Stimulated activated CD4-positive, alpha-beta T cell treated with anti-CD3 and anti-CD28 coated beads, Interleukin-4, amount 100 ng/mL, for 1 hour (primary cell): ENCODE measurements at places on chromosomes 3 and 15.

DNA sequence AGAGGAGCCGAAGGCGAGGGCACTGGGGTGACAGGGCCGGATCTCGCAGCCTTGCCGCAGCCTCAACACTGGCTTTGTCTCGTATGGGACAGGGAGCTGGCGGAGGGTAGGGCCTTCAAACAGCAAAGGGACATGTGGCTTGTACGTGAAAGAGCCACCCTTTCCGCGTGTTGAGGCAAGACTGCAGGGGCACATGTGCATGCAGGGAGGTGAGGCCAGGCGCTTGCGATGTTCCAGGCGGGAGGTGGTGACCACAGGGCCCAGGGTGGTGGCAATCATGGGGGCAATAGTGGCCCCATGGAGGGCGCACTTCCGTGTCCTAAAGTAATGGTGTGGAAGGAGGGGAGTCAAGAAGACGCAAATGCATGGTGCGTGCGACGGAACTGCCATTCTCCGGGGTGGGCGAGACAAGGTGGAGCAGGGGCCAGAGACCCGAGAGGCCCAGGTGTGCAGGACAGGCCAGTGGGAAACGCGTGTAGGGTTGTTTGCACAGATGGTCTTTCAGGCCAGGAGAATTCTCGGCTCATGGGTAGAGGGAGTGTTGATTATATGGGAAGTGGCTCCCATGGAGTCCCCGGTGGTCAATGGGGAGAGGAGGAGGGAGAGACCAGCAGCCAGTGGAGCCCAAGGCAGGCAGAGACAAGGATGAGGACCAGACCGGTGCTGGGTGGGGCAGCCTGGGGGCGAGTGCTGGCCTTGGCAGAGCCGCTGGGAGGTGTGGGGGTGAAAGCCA, 45.8 kb upstream of the PCSK6 start:
- no peak for DNase-seq

DNA sequence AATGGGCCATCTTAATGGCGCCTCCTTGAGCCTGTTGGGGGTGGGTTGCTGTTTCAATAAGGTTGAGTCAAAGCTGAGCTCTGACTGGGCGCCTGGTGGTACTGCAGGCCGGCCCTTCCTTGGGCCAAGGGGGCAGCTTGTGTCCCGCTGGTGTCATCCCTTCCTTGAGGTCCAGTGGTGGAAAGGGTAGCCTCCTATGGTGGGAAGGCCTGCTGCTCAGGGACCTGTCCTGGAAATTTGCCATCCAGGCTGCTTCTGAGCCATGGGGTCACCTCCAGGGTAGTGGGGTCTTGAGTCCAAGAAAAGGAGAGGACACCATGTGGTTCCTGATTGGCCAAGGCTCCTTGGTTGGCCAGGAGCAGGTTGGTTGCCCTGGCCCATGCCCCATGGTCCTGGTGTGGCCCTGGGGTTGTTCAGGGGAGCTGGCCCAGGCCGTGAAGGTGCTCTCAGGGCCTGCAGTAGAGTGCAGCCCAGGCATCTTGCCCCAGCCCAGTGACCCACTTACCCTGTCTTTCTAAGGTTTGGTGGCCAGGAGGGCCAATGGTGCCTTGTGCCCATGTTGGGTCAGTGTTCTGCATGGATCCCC, 188.7 kb downstream of the UBE3A start:
- DNase-seq: no peak

DNA sequence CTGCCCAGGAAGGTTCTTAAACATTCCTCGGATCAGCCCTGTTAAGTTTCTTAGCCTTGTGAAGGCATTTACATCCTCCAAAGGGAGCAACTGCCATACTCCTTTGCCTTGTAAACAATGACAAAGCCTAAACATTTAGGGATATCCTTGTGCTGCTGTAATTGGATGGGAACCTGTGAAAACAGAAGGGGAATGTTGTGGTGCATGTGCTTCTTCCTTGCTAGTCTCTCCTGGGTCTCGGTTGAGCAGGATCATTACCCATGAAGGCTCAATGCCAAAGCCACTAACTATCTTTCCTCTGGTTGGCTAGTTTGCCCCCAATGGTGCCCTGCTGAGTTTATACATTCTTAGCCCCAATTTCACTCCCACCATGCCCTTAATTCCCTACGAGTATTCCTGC, 17.3 kb downstream of the CHRNA3 start:
- no peak for DNase-seq

DNA sequence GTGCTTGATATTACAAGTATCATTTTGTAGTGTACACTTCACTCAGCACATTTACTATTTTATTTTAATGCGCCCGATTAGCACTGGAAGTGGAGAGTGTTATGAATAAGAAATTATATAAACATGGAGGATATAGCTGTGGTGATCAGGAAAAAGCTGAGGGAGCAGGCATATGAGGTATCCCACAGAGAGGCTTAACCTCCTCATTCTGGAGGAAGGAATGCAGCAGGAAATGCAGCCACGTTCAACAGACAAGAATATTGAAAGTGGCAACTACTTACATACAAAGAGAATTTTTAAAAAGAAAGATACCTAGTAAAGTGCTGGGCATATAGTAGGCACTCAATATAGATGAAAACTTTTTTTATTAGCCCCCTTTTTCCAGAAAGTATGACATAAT, 166.0 kb upstream of the SATB1 start:
- no peak for DNase-seq

DNA sequence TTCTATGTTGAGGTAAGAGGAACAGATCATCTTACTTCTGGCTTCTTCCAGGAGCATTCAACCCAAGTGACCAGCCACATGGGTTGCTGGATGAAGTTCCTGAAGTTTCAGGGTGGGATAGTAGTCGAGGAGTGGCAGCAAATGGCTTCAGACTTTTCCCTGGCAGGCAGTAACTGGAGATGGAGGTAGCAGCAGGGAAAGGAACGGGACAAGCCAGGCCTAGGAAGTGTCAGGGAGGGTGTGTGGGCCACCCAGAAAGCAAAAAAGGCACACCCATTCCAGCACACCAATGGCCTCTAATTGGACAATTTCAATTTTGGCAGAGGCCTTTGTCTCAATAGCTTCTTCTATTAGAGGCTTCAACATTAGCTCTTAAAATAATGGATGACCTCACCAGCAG, 498.6 kb upstream of the ATP11B start:
- DNase-seq: no peak
